GM06990 (cell line): ENCODE measurements at places on chromosomes 4 and X.

- no peak for DNase-seq
Observed at GRCh38 chrX:6498324-6498723, 36.6 kb downstream of the VCX3A start.

DNA sequence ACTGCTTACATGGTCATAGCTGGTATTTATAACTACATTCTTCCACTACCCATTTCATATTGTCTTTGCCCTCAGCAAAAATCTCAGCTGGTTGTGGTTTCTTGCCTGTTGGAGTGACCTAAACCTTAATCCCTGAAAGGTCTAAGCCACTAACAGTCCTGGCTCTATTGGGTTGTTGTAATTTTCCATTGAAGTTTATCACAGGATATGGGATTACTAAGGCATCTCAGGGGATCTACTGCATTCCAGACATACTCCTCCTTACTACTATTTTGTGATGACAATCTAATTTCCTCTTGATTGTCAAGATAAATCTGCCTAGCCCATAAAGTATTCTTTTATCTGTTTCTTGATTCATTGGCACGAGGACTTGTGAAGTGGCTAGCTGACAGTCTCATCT, 6.2 kb upstream of the OSTC start:
- DNase-seq, result no peak

- DNase-seq, result no peak
Observed at GRCh38 chr4:152585023-152585441, 49.1 kb upstream of the FBXW7 start.

- DNase-seq, result no peak
Observed at GRCh38 chrX:44952329-44953027, 79.5 kb downstream of the KDM6A start.

DNA sequence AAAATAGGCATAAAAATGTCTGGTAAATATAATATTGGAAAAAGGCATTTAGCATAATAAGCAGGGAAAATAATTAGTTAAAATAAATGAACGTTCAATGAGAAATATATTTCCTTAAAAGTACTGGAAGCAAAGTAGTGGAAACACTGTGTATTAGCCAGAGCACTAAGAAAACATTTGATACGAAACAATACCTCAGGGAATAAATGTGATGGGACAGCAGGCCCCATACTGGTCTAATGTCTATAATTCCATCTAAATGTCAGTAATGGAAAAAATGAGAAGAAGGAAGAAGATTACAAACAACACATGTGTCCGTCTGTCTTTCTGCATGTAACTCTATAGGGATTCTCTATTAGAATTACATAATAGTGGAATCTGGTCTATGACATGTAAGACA, 79.0 kb downstream of the PDE5A start:
- DNase-seq, result no peak

DNA sequence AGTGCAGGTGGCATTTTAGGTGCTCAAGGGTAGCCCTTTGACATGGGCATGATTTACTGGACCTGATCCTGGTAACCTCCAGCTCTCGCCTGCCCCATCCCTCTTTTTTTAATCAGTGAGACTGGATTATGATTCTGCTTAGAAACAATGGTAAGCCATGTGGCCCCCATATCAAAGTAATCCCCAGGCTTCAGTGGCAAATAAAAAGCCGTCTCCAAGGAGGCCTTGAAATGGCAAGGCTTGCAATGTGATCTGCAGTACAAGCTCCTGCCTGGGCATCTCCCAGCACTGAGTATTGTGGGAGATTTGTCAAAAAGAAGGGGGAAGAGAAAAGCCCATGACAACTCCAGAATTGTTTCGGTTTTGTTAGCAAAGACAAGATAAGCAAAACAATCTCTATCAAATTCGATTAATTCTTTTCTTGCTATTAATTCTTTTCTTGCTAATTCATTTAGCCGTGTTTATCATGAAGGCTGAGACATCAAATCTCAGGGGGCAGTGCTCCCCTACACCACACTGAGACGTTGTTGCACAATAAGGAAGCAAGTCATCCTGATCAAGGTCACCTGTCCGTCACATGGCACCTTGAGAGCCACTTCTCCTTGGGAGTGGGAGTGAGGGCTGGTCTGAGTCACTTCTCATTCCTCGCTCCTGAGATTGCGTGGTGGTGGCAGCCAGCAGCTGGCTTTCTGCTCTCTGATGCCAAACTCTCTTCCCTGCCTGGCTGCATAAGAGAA, 312.7 kb upstream of the GATB start:
- DNase-seq, result no peak

DNA sequence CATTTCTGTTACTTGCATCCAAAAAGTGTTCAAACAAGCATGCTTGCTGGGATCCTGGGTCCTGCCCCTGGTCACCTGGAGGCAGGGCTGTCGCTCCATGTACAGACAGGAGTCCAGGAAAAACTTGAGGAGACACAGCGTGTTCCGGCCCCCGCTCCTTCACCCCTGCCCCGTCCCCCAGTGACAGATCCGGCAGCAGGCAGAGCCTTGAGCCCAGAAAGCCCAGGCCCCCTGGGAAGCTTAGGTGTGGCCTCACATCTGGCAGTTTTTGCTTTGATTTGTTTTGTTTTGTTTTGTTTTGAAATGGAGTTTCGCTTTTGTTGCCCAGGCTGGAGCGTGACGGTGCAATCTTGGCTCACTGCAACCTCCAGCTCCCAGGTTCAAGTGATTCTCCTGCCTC, 67.0 kb downstream of the TRMT44 start:
- DNase-seq, result no peak

DNA sequence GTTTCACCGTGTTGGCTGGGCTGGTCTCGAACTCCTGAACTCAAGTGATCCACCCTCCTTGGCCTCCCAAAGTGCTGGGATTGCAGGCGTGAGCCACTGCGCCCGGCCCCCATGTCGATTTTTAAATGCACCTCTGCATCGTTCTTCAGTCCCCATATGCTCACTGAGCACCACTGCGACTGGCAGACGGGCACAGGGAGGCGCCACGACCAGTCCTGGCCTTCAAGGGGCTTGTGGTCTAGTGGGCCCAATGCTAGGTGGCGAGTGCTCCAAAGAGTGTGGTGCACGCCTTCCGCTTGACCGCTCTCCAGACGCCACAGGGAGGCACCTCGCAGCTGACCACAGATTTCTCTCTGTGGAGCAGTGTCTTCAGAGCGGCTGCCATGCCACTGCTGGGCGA, 11.7 kb upstream of the MSANTD1 start:
- no peak for DNase-seq

- no peak for DNase-seq
Observed at GRCh38 chr4:150315691-150316090, 237.4 kb downstream of the DCLK2 start.

- DNase-seq, result no peak
Observed at GRCh38 chrX:23656091-23656490, 11.2 kb upstream of the PRDX4 start.

- no peak for DNase-seq
Observed at GRCh38 chr4:60396341-60397049, 803.6 kb upstream of the ADGRL3 start.

- DNase-seq, result no peak
Observed at GRCh38 chrX:1392376-1393068, 609 bp upstream of the SLC25A6 start.

DNA sequence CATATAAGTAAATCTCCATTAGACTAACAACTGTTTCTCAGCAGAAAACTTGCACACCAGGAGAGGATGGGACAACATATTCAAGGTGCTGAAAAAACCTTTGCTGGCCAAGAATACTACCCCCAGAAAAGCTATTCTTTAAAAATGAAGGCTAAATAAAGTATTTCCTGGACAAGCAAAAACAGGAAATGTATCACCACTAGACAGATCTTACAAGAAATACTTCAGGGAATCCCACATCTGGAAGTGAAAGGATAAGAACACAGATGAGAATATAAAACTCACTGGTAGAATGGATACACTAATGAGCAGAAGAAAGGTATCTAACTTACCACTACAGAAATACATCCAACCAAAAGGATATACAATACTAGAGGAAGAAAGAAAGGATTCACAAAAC, 27.0 kb upstream of the ADH1C start:
- DNase-seq, result no peak

DNA sequence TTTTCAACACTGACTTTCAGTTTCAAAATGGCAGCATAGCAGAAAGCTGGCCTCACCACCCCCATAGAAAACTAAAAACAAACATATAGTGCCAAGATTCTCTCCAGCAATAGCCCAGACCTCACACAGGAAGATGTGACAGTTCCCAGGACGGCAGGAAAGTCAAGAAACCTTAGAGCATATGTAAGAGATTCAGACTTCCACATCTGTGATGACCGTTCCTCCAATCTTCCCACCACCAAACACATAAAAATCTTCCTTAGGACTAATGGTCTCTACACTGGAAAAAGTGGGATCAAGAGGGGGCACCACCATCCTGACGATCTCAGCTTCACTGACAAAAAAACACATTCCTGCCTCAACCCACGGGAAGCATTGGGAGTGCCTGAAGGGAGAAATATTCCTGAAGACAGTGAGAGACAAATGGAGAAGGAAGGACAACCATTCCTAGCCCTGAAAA, 134.1 kb upstream of the CPXCR1 start:
- no peak for DNase-seq

- DNase-seq, result no peak
Observed at GRCh38 chr4:139609647-139610046, 53.6 kb upstream of the SETD7 start.

GRCh38 chrX:111880735-111881134, 4.8 kb downstream of the TRPC5OS start:
- DNase-seq, result no peak

GRCh38 chrX:134374294-134374693, 85.7 kb upstream of the HPRT1 start:
- DNase-seq, result no peak

GRCh38 chrX:10158279-10159144, 1.7 kb downstream of the CLCN4 start:
- peak; percentile 38 for DNase-seq

DNA sequence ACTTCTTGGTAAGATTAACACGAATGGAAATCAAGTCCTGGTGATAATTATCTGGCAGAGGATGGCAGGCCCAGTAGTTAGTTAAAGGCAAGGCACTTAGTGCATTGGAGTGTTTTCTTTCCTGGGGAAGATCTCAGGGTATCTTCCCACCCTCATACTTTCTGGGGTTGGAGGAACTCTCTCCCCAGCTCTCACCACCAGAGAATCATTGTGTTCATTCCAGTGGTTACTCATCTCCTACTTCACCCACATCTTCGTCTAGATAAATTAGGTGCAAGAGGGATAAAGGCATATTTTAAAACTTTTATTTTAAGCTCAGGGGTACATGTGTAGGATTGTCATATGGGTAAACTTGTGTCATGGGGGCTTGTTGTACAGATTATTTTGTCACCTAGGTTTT, 67.5 kb upstream of the SH3RF1 start:
- no peak for DNase-seq

GRCh38 chr4:182843808-182844325, 73.3 kb downstream of the DCTD start:
- DNase-seq, result no peak

DNA sequence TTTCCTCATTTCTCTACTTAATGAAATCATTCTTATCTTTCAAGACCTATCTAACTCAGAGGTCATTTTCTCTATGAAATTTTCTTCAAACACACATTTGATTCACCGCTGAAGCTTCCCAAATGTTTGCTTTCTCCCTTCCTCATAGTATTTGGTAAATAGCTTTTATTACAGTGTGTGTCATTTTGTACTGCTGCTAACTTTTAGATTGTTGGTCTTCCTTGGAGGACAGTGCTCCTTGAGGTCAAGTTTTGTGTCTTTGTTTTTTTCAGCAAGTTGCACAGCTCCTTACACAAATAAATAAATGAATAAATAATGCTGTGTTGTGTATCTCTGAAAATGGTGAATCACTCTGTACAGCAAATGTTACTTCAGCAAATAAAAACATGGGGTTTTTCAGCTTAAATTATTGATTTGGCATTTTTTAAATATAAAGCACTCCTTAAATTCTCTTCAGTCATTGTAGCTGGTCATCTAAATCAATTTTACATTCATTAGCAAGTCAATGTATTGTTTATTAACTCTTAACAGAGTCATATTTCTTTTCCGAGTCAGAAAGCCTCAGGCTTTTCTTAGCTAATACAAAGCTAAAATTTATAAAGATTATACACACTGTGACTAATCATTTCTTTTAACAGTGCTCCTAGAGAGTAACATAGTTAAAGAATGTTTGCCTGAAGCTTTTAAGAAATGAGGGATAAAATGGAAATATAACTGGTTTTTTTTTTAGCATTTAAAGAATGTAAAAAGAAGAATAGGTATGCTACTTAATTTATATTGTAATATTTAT, 30.1 kb upstream of the MAD2L1 start:
- DNase-seq, result no peak

DNA sequence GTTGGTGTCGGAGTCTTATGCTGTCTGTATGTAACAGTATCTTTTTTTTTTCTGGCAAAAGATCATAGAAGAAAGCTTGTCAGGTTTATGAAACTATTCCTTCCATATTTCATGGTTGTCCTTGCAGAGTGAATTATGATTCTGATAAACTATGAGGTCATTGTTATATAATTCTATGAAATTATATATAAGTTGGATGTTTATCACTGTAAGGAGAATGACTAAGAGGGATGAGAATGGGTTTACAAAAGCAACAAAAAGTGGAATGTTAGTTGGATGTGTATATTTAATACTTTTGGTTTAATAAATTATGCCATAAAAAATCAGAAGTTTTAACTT, 43.1 kb downstream of the RAPGEF2 start:
- no peak for DNase-seq

DNA sequence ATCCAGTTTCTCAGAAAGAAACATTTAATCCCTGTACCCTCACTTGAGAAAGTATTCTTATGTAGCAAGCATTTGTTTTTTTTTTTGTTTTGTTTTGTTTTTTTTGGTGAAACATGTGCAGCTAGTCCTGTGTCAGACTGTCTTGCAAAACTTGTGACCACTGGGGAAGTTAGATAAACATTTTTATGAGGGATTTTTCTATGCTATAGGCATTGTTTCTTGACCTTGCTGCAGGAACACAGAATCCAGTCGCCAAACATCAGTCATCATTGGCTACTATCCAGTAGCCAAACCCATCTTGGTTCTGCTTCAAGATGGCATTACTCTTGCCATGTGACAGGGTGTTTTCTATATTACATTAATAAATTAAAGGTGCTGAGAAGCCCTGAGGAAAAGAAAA, 7.7 kb upstream of the MAPK10 start:
- no peak for DNase-seq

DNA sequence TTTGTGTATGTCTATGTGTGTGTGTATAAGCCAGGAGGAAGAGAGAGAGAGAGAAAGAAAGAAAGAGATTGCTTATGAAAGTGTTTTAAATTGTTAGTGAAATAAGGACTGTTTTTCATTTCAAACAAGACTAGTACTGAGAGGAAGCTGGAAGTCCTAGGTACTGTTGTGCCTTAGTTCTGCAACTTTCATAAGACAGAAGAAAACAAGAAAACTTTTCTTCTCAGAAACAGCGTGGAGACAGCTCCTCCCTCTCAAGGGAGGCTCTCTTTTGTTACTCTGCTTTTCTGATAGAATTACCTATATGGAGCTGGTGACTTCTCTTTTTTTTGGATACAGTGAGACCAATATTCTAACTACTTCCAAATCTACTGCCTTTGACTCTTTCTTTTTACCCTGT, 62.5 kb downstream of the BANK1 start:
- no peak for DNase-seq

DNA sequence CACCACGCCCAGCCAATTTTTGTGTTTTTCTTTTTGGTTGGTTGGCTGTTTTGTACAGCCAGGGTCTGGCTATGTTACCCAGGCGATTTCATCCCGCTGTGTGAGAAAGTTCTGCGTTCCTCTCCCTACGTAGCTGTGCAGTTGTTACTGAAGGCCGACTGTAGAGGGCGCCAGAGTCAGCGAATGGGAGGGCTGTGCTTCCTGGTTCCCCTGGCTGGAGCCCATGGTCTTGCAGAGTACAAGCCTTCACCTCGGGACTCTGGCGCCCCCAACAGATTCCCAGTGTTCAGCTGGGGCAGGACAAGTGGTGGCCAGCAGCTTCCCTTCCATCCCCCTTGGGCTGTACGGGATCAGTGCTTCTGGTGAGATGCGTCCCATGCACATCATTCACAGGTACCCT, 5.6 kb upstream of the CT45A1 start:
- no peak for DNase-seq
